ENCODE measurements at places on chromosomes 7 and 10. TPM values are rescaled to one million over a fixed set of nuclear protein-coding genes. Genes with fewer than 3 reads are reported as not detected.

RADIL gene
- 1.0 TPM for total RNA-seq

ACSM6 gene
- total RNA-seq: not detected

C10orf67 gene
- not detected for total RNA-seq

LRMDA gene
- 9.5 TPM for total RNA-seq

PNLIP gene
- total RNA-seq: not detected

GJC3 gene
- not detected for total RNA-seq
